ENCODE measurements at places on chromosomes 1 and 21.
A peak's percentile ranks its signal among the peaks of the same experiment; 100 is the strongest.

DNA sequence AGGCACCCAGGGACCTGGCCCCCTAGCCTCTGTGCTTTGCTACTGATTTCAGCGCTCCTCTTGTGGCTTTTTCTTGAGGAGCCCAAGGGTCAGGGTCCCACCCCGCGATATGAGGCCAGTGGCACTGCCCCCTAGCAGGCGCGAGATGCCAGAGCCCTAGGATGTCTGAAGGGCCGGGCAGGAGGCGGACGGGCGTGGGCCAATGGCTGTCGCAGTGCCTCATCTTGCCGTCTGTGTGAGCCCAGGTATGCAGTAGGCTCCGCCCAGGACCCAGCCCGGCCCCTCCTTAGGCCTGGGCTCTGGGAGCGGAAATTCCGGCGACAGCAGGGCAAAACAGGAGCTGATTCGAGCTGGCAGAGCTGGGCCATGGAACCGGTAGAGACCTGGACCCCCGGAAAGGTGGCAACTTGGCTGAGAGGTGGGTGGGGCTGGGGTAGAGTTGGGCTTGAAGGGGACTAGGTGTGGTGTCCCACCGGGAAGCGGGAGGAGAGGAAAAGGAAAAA, at the start of gene CNKSR1:
TSS of gene CNKSR1 (plus strand) at position 310 of the 503 bp plus-strand sequence. CDS start at position 367, 57 bp downstream.
- DNase-seq: peak; percentile 48

DNA sequence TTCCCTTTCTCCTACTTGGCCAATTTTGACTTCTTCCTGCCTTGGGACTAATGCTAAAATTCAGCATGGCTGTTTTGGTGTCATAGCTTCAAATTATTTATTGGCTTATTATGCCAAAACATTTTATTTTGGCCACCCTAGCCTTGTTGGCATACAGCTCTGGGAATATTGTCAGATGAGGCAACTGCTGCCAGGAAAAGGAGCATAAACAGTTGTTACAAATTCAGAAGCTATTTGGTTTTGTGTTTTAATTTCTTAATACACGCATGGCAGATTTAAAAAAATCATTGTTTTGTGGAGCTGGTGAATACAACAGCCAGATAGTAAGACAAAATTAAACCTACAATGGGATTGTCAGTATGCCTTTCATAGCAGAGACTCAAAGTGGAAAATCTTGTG, 66.8 kb upstream of the BCL10 start:
- no peak for DNase-seq

DNA sequence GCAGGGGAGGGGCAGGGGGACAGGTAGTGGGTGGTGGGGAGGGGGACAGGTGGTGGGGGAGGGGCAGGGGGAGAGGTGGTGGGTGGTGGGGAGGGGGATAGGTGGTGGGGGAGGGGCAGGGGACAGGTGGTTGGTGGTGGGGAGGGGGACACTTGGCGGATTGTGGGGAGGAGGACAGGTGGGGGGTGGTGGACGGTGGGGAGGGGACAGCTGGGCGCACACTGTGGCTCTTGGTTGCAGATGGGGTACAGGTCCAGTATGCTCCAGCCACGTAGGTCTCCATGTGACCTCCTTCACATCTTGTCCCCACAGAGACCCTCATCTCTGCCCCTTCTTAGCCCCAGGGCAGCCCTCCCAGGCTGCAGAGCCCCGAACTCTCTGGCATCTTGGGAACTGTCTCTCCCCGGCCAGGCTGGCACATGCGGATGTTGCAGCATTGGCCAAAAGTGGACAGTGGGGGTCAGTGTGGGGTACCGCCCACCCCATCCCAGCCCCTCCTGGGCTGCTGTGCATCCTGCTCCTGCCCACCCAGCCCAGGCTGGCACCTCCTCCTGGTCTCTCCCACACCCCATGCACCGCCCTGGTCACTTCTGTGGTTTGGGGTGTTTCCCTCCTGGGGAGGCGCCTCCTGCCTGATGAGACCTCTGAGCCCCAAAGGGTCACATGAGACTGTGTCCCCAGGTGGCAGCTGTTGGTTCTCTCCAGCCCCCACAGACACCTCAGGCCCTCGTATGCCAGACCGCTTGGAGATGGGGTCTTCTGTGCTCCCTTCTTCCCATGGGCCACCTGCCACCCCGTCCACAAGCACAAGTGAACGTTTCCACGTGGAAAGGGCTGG, 7.6 kb upstream of the SLC19A1 start:
- peak; percentile 35 for DNase-seq

GRCh38 chr21:21921410-21922232, 923.4 kb downstream of the NCAM2 start:
- DNase-seq: no peak

DNA sequence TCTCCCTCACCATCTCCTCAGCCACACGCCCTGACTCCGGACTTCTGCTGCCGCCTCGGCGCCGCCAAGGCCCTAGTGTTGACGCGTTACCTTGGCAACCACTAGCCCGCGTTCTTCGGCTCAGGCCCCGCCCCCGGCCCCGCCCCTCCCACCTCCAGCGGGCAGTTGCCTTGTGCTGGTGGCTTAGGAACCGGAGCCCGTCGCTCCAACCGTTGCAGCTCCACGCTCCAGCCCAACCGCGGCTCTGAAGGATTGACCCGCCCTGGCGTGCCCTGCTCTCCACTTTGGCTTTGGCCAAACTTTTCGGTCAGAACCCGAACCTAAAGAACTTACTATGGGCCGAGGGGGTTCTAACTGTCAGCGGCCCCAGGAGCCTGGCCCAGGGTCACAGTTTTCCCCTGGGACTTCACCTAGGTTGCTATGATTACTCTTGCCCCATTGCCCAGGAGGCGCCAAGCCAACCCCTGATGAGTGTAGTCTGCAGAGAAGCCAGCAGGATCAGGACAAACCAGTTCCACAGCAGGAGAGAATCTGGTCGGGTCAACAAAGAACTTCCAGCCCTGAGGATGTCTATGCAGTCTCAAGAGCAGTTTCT, at the start of gene CFAP45:
TSS of gene CFAP45 (minus strand) at position 80 of the 595 bp plus-strand sequence. CDS start at position 13, 67 bp downstream.
- peak; percentile 55 for DNase-seq

GRCh38 chr21:25518491-25518911, 88.8 kb downstream of the MRPL39 start:
- no peak for DNase-seq

DNA sequence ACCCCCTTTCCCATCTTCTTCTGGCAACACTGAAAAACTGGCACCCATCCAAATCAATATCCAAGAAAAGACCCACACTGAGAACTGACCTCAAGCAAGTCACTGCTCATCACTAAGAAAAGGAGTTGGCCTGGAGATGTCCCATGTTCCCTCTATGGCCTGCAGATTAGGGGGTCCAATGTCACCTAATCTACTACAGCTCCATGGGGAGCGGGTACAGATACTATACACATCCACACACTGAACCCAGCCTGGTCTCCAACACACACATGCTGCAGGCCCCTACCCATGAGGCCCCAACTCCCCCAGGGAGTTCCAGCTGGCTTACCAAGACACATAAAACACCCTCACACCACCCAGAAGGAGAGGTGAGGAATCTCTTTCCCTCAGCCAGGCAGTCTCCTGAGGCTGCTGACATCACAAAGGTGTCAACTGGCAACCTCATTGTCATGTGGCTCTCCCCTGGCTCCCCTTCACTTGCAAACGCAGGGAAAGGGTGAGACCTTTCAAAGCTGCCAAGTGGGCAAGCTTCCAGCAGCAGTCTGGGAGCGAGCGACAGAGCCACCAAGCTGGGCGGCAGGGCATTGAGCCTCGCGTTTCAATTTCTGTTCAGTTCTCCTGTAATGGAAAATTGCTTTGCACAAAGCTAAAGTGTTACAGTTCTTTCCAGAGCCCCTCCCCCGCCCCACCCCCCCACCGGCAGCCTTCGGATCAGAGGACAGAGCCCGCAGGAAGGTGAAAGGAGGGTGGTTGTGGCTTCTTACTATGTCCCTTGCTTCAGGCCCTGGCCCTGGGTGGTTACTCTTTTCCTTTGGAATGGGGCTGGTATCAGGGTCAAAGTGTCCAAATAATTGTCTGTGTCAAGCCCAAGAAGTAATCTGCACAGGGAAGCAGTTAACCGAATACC, at the start of gene LRRC52:
TSS of gene LRRC52 (plus strand) at position 469 of the 907 bp plus-strand sequence. CDS start at position 766, 297 bp downstream.
- peak; percentile 7 for DNase-seq

GRCh38 chr1:216140730-216141524, 282.3 kb downstream of the USH2A start:
- no peak for DNase-seq

- no peak for DNase-seq
Observed at GRCh38 chr21:45507888-45508508, 34.2 kb downstream of the SLC19A1 start.

DNA sequence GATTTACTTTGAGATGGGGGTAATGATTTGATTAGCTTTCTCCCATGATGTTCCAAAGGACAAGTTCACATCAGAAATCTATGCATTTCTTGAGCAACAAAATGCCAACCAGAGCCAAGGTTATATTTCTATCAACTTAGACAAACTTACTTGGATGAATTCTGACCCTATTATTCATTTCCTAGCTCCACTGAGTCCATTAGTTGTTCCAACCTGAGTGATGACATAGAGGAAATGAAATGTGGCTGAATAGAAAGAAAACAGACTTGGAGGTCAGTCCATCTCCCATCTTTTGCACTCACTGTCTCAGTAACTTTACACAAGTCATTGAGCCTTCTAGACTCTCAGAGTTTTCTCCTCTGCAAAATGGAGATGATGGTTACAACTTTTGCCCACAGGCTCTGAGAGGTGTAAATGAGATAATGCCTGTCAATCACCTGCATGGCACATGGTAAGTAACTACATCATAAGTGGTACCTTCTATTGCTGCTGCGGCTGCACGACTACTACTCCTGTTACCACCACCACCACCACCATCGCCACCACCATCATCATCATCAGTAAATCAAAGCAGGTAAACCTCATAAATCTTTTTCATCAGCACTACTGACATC, 98.2 kb downstream of the PTPN14 start:
- DNase-seq: no peak

- DNase-seq: no peak
Observed at GRCh38 chr1:185450917-185451316, 133.9 kb upstream of the IVNS1ABP start.

All from activated CD4-positive, alpha-beta T cell treated with anti-CD3 and anti-CD28 coated beads for 36 hours (primary cell).